ENCODE measurements at places on chromosomes 16 and 17.
A peak's percentile ranks its signal among the peaks of the same experiment; 100 is the strongest.

DNA sequence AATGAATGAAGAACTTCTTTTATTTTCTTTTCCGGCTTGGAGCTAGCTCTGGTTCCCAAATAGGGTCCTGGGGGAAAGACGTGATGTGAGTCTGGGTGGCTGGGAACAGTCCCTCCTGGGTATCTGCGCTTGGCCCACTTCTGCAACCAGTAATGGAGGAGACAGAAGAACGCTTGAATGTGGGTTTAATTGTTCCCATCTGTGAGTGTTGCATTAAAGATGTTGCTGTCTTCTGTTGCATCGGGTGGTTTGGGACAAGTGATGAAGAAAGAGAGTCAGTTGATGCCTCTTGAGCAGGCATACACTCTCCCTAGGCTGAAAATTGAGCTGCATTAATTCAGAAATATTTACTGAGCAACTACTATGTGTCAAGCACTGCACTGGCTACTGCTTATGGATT is 511.1 kb downstream of the CDH13 start:
- no peak for DNase-seq

DNA sequence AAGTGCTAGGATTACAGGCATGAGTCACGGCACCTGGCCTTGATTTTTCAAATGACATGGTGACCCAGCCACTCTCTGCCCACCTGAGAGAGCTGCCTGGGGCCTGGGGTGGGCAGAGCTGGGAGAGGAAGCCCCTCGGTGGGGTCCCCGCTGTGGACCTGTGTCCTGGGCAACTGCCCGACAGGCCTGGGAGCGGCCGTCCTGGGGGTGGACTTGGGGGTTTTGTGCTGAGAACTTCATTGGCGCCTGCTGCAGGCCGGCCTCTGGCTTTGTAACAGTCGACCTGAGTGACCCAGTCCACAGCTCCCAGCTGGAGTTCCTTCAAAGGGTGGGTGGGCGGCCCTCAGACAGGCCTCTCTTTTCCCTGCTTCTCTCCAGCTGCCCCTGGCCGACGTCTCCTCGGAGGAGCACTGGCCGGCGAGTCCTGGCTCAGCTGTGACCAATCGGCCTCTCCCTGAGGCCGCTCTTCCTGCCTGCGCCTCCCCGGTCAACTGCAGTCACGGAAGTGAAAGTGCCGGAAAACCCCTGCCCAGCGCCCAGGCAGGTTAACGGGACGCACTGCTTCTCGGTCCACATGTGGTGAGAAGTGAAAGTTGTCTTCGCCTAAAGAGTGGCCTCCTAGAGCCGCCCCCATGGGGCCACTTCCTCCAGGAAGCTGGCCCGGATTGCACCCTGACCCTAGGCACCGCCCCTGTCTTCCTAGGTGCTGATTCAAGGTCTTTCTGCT is 5.5 kb downstream of the CBFA2T3 start:
- DNase-seq: peak; percentile 70

DNA sequence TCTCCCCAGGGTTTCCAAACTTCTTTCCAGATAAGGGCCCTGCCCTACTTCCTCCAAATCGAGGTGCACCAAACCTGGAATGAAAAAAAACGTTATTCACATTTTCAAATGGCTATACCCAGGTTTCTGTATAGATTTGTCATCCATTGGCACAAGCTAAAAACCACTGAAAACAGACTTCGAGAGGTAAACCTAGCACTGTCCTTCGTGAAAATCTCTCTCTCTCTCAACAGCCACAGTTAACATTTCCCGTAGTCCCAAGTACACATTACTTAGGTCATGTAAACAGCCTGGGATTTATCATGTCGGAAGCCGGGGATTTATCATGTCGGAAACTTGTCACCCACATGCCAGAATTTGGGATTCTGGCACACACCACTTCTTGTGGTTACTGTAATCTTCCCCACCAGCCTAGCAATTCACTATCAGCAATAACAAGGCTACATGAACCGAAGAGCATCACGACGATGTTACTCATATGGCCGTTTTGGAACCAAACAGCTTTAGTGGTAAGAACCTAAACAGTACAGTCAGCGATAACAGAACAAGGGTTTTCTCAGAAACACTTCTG is 1.2 kb downstream of the DDX5 start:
- no peak for DNase-seq

DNA sequence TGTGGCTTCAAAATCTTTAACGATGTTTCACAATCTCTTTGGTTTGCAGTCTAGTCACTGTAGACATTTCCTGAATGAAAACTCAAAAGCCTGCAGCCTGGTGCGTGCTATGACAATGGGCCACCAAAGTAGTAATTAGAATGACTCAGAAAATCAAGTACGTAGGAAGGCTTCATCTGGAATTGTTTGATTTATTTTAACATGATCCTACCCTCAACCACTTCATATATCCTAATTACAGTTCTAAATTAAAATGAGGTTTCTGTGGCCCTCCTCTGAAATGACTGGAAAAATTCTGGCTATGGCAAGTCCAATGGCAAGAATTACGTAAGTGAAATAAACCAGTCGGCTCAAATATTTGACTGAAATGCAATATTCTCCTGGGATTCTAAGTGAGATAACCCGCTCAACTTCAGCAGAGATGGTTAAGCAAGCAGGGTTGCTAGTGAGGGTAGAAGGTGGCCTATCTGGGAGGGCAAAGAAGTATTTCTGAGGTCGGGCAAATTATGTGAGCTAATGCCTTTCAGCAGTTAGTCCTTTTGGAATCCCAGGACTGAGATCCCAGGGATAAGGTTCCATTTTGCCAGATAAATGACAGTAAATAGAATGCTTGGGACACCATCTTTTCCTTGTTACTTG is 145.6 kb upstream of the MYOCD start:
- no peak for DNase-seq

DNA sequence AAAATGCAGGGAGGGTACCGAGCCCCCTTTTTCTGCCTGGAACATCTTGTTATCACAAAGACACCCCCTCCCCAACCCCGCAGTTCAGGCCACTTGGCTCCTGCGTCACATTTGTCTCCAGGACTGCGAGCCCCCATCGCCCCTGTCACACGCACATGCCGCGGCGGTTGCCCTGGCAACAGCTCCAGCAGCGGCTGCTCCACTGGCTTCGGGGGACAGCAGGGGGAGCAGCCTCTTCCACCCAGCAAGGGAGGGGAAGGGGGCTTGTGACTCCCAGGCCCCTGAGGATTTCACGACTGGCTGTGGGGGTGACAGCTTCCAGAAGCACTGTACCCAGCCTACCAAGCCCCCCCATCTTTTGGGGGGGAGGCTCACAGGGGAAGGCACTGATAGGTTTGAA is 2.6 kb downstream of the BAIAP3 start:
- DNase-seq: no peak

DNA sequence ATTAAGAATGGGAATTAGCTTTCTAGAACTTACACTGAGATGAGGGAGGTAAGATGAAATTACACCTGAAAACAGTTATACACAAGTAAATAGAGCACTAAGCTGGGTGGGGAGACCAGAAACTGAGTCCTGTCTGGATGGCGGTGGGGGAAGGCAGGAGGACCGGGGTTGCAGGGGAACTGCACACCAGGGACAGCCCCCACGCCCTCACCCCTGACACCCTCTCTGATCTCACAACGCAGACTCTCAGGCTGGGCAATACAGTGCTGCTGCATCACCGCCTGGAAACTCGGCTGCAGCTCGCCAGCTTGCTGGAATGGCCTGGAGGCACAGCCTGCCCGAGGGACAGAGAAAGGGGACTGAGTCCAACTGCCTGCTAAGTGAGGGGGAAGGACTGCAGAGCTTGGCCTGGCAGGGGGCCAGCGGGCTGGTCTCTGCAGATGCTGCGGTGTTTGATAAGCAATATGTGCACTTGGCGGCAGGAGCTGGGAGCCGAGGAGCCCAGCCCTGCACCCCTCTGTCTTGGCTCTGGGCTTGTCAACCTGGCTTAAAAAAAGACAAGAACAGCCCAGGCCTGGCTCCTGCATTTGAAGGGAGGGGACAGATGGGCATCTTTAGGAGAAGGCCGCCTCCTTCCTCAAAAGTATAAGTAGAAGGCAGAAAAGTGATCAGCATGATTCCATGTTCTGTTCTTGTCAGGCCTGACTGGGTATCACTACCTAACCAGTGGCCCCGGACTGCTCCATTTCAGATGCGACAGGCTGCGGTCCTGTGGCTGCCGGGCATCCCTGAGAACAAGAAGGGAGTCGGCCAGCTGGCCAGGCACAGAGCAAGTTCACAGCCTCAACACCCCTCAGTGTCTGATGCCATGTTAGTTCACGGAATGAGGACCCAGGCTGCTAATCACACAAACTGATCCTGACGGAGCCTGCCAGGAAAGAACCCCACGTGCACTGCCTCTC is 30.2 kb downstream of the SPHK1 start:
- peak; percentile 20 for DNase-seq

DNA sequence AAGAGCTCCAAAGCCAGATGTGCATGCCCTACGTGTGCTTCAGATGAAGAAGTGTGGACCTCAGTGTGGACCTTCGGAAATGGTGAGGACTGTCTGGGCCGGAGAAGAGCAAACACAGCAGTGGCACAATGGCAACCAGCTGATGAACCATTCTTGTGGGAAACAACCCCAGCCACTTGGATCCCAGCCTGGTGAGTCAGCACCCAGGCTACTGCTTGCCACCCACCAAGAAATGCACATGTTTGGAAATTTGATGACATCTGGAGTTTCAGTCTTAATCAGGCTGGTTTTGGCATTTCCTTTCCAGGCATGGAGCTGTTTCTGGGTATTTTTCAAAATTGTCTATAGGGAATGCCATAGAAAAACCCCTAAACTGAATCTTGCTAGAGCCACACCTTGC is 42.7 kb downstream of the DYNLRB2 start:
- DNase-seq: no peak

GRCh38 chr17:58530655-58531054 is 16.2 kb upstream of the MTMR4 start:
- DNase-seq: no peak

DNA sequence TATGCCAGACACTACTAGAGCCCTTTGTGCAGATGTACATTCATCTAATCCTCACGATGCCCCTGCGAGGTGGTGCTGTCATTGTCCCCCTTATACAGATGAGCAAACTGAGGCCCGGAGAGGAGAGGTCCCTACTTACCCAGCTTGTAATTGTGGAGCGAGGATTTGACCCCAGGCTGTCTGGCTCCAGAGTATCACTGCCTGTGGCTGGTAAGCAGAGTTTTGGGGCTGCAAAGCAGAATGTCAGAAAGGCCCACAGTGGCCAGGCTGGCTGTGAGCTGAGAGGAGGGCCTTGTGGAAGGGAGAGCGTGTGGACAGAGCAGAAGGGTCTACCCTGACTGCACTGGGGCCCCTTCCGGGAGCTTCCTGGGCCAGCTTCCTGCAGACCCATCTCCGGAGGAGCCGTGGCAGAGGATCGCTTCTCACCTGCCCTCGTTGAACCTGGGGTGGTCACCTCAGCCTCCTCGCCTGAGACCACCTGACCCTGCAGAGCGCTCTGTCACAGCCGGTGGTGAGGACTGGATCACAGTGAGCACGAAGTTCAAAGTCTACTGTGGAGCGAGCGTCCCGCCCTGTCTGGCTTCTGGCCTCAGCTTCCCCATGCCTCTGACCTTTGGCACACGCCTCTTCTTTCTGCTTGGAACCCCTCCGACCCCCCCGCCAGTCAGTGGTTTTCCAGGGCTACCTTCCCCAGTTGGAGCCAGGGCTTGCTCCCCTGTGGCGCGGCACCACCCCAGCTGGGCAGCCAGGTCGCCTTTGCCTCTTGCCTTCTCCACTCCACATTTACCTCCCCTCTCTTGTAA is 12.1 kb downstream of the CMIP start:
- DNase-seq: peak; percentile 77

DNA sequence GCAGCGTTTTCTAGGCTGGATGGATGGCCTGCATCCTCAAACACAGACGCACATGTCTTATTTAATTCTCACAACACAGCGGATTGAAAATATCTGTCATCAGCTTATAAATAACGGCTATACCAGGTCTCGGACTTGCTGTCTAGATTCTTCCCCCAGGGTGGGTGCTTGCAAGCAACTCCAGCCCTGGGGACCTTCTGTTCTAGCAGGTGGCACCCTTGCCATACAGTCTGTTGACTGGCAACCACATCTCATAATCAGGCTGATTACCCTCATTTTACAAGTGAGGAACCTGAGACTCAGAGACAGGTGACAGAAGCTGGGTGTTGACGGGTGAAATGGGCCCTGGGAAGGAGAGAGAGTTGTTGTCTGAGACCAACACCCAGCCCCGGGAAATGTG is 16.2 kb upstream of the SEZ6 start:
- no peak for DNase-seq

Data from transverse colon (tissue), 4 donors.